ENCODE measurements at places on chromosomes 12 and 14.

- DNase-seq = no peak
These were observed 593 bp upstream of the PA2G4 start for GRCh38 chr12:56103823-56104108.

DNA sequence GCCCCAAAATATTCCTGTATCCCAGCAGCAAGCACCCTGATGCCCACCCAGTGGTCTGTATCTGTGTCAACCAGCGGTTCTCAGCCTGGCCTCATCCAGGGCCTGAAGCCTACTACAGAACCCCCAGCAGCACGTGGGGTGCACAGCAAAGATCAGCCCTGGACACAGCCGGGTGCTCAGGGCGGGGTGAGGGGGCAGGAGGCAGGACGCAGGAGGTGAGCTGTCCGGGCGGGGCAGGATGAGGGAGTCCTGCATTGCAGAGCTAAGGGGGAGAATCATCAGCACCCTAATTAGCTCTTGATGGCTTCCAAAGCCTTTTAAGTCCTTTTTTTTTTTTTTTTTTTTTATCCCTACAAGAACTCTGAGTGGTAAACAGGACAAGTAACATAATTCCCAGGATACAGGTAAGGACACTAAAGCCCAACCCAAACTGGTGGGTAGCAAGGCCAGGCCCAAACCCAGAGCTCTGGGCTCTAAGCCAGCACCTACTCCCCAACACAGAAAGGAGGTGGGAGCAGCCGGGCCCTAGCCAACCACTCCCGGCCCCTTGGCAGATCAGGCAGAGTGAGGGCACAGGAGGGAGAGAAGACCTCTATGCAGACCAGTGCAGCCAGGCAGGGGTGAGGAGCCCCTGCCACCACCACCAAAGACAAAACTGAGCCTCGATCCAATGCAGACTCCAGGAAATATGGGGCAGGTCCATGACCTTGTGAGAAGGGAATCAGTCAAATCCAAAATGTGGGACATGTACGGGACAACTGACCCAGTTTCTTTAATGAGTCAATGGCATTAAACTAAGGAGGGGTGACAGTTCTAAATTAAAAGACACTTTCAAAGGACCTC, 32.3 kb upstream of the EIF5 start:
- DNase-seq = no peak

GRCh38 chr12:40942326-40942725, 245.8 kb upstream of the PDZRN4 start:
- no peak for DNase-seq

GRCh38 chr12:1328391-1328790, 266.0 kb downstream of the FBXL14 start:
- peak; percentile 47 for DNase-seq

- DNase-seq = no peak
These were observed 102.5 kb upstream of the PRICKLE1 start for GRCh38 chr12:42691991-42692557.

GRCh38 chr14:53127151-53127550, 26.0 kb downstream of the DDHD1 start:
- DNase-seq = no peak

- no peak for DNase-seq
These were observed 107.3 kb downstream of the CRADD start for GRCh38 chr12:93784339-93785086.

DNA sequence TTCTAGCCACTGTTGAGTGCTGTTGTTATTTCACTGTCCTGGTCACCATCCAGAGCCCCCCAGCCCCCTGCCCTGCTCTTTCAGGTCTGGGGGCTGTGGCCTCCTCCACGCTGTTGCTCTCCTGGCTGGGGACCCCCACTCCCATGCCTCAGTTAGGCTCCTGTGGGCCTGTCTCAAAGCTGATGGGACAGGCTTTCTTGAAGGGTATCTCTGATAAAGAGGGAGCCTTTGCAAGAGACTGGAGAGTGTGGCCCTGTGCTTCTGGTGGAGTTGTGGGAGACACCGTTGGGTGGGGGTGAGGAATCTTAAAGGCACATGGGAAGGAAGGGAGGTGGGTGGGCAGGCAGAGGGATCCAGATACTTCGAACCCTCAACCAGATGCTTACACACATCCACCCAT, 12.2 kb upstream of the KRT86 start:
- DNase-seq = no peak

- DNase-seq = no peak
These were observed 1.2 kb downstream of the SLC24A4 start for GRCh38 chr14:92323916-92324818.

DNA sequence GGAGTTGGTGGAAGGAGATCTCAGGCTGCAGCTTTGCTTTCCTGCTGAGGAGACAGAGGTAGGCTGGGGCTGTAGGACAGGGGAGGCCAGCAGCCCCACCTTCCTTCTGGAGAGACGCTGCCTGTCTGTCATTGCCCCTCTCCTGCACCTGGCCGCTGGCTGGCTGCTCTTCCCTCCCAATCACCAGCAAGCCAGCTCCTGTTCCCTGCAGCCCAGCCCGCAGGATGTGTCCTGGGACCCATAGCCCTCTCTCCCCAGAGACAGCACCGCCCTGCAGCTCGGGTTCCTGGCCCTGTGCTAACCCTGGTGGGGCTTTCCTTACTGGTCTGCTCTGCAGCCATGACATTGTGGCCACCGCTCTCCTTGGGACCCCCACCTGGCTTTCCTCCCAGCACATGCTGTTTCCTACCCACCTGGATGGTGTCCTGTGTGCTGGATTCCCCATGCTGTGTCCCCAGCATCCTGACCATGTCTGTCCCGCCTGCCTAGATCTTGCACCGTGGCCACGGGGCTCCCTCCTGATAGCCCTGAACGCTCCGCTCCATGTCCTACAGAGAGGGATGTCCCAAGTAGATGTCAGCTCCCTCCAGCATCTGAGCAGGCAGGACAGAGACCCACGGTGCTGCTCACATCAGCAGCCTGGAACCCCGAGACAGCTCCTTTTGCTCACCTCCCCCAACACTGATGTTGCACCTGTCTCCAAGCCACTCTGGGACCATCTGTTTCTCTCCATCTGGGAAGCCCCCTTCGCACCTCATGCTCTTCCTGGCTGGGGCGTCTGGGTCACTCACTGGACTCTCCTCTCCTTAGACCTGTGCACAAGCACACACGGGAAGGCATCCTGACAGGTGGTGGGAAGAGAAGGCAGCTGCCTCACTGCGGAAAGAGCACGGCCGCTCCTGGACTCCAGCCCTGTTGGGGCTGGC, 1.1 kb upstream of the MTA1 start:
- no peak for DNase-seq

DNA sequence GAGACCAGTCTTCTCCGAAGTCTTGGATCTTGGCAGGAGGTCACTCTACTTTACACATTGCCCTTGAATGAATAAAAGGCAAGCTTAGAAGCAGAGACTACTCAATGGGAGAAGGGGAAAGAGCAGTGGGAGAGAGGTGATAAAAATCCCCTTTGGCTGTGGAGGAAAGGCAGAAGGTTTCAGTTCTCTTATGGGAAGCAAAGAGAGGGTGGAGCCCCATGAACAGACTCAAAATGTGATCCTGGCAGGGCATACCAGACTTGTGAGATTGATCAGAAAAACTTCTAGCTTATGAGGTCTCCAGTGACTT, 49.6 kb upstream of the HECTD1 start:
- DNase-seq = no peak

GRCh38 chr12:64965920-64966319, 141.5 kb downstream of the TBC1D30 start:
- no peak for DNase-seq

- peak; percentile 83 for DNase-seq
These were observed 52.3 kb downstream of the SLC25A47 start for GRCh38 chr14:100375266-100375962.

- no peak for DNase-seq
These were observed 174.3 kb downstream of the ACSS3 start for GRCh38 chr12:81252228-81252627.

GRCh38 chr12:58841058-58841798, 79.1 kb downstream of the LRIG3 start:
- DNase-seq = no peak
